Stimulated activated CD8-positive, alpha-beta memory T cell treated with anti-CD3 and anti-CD28 coated beads, Interleukin-7, amount 100 ng/mL, for 1 hour (primary cell): ENCODE measurements at places on chromosomes 2 and 18.

GRCh38 chr18:70671889-70672565 lies 383.2 kb downstream of the SOCS6 start:
- DNase-seq = no peak

DNA sequence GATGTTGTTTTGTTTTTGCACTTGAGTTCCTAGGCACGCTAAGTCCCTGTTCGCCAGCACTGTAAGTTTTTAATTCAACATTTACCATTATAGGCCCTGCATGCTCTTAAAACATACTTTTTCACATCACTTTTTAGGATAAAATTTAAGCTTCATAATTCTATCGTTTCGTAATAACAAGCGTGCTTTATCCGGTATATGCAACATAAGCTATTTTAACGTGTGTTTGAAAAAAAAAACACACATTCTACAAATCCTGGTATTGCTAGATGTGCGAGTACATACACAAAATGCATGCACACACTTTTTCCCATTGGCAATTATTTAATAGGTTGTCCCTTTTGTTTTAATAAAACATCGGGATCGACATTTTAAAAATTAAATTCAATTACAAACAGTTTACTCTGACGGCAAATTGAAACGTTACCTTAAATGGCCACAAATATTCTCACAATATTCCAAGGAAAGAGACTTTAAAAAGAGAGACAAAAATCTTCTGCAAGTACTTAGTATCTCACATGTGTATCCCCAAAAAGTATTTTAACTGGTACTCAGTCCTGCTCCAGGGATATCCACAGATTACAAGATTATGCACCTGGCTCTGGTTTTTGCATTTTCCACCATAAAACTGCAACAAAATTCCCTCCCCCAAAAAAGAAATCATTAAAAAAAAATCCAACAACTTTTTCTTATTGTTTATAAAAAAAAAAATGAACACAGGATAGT lies 1.0 kb upstream of the TCF4 start:
- DNase-seq = no peak

DNA sequence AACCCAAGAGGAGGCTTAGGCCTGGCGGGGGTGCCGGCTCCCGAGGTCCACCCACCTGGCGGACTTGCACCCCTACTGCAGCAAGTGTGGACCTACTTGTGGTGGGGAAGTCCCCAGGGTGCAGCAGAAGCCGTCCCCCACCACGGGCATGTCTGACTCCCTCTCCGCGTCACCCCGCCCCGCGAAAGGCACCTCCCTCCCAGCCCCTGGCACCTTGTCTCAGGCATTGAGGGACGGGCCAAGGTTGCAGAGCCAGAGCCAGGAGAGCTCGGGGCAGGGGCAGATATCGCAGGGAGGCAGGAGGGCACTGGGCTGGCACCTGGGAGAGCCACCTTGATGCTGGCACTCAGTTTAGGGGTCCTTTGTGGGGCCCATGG lies 19.0 kb downstream of the CROCC2 start:
- no peak for DNase-seq

DNA sequence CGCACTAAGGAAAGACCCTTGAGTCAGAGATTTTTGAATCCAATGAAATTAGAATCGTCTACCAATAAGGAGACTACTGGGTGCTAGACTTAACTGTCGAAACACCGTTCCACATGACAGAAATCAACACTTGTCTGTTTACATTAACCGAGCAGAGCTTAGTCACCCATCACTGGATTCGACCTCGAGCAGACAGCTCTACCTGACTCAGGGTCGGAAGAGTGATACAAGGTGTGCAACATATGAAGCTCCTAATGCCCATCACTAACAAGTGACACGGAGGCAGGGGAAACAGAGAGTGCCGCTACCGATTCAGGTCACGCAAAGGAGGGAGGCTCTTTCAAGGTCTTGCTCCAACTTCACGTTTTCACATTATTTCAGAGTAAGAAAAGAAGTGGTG lies 54.2 kb upstream of the FZD5 start:
- DNase-seq = no peak

DNA sequence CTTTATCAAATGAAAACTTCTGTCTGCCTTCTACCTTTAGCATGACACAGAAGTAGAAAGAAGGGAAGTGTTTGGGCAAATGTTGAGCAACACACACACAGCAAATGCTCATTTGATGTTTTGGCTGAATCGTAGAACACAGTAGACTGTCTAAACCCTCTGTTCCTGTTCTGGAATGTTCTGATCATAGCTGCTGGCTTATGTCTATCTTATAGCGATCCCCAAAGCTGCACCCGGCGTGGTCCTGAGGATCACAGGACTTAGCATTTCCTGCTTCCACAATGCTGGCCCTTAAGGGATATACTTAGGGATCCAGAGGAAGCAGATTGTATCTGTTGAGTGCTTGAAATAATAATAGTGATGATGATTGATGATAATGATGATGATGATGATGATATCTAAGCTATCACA lies 15.2 kb downstream of the GNLY start:
- DNase-seq = no peak

DNA sequence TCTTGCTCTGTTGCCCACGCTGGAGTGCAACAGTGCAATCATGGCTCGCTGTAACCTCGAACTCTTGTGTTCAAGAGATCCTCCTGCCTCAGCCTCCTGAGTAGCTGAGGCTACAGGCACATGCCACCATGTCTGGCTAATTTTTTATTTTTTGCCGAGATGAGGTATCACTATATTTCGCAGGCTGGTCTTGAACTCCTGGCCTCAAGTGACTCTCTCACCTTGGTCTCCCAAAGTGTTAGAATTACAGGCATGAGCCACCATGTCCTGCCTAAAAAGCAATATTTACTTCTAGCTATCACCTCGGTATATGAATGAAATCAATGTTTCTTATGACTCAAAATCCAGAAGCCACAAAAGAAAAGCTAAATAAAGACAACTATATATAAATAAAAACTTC lies 2.2 kb downstream of the BUB1 start:
- DNase-seq = no peak

DNA sequence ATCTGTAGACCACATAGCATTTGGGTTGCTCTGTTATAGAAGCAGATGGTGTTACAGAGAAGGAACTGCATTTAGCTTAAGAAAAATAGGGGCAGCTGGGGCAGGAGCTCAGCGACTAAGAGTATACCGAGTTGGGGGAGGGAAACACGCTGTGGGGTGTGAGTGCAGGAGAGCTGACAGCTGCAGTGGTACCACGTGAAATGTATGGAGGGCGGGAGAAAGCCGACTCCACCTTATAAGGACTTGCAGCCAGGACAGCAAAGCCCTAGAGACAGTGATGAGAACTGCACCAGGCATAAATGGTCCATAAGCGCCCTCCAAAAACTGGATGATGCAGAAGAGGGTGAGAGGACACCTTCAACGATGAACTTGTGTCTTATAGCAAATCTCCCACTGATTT lies 237.6 kb downstream of the PRKCE start:
- DNase-seq = no peak

GRCh38 chr18:59501920-59502273 lies 142.8 kb upstream of the LMAN1 start:
- DNase-seq = no peak

DNA sequence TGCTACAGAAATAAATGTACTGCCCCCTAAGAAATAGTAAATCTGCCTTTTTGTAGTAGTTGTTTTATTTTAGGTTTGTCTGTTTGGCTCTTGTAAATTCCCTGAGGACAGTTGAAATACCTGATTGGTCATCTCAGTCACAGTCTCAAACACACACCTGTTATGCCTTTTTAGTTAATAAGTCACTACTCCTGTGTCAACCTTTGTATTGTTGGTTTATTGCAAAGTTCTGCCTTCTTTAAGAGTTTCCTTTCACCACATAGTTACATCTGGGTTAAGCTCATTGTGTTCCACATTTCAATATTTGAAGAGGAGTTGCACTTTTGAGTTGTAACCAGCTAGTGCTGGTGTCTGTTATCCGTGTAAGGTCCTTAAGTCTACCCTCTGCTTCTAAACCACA lies 198.7 kb downstream of the CCDC85A start:
- no peak for DNase-seq

- no peak for DNase-seq
Observed at GRCh38 chr2:215137741-215138340, 585 bp downstream of the ABCA12 start.

GRCh38 chr2:88180605-88181240 lies 10.6 kb downstream of the THNSL2 start:
- no peak for DNase-seq

GRCh38 chr18:28018351-28018750 lies 158.6 kb downstream of the CDH2 start:
- DNase-seq = no peak

DNA sequence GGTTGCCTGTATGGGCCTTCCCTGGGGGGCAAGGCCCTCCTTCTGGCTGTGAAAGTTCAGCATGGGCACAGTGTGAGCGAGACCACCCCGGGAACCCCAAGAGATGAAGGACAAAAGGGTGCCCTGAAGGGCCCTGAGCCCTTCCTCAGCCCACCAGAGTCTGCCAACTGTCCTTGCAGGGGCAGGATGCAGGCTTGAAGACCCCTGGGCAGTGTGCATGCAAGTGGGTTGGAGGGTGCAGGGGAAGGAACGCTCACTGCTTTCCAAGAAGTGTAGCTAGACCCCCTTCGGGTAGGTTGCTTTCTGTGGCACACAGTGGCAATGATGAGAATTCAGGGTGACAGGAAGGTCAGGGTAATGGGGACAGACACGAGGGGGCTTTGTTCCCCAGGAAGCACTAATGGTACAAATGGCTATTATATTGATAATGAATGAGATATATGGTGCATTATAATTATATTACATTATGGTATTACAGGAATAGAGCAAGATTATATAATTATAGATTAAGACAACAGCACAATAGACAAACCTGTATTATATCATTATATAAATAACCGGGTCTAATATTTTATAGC lies 228.7 kb downstream of the ATAD2B start:
- DNase-seq = no peak
